ENCODE measurements at places on chromosomes 2 and 18.

DNA sequence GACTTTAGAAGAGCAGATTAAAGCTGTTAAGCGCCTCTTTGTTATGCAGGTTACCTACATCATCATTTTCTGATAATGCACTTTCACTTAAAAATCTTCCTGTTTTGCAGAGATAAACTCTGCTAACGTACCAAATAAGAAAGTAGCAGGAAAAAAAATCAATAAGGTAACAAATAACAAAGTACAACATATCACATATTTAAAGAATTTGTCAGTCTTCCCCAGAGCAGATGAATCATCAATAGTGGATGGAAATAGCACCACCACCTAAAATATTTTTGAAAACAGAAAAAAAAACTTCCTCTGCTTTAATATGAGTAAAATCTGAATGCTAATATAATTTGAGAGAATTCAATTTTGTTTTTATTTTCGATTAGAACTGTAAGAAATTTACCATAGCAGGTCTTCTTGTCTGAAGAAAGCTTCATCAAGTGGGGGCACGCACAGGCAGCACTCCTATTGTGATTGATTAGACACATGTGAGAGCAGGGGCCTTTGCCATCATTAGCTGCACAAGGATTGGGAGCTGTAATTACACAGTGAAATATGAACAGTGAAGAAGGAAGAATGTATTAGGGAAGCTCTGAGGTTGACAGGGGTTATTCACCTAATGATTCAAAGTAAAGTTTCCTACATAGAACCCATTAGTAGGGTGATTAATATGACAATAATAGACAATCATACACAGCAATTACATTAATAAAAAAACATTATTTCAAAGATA is 1279.4 kb downstream of the LRP1B start:
- DNase-seq = no peak

DNA sequence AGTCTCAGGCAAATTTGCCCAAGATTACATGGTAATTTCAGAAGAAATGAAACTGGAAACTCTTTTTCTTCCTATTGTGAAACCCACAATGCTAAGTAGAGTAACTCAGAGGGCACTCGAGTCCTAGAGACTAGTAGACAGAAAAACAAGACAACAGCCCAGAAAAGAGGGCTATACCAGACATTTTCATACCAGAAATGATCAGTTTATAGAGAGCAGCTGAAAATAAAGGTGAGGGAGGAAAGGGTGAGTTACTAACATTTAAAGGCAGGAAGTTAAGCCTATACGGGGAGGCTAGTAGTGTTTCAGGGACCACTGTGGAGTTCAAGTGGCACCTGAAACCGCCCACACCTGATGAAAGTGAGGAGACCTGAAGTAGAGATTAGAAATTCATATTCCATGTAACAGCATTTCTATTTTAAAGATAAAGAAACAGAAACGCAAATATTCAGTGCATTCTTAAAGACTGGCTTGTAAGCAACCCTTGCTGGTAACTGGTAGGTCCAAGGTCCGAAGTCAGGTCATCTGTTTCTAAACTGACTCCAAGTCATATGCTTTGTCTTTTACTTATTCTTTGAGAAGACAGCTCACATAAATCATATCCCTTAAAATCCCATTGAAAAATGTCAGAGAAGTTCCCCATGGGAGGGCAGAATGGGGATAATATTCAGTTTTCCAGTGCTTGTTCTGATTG is 145.1 kb upstream of the ITGB6 start:
- no peak for DNase-seq

DNA sequence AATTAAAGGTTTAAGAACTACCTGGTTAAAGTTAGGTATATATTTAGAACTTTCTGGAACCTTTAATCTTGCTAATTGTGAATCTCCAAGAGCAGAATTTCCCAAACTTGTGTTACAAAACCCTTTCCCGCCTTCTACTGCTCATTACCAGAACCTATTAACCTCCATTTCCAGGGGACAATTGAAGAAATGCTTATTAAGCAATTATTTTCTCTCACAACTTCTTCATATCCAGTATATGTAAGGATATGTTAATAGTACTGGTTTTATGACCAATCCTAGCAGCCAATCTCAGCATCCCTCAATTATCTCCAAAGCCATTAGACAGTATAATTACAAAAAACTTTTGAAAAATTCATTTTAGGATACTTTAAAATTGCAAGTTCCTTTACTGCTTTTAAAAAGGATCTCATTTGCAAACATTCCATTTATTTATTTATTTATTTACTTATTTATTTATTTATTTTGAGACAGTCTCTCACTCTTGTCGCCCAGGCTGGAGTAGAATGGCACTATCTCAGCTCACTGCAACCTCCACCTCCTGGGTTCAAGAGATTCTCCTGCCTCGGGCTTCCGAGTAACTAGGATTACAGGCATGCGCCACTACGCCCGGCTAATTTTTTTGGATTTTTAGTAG is 3.7 kb downstream of the GFPT1 start:
- DNase-seq = no peak

- DNase-seq = no peak
Measured at GRCh38 chr2:8457092-8457481, 224.8 kb upstream of the ID2 start.

DNA sequence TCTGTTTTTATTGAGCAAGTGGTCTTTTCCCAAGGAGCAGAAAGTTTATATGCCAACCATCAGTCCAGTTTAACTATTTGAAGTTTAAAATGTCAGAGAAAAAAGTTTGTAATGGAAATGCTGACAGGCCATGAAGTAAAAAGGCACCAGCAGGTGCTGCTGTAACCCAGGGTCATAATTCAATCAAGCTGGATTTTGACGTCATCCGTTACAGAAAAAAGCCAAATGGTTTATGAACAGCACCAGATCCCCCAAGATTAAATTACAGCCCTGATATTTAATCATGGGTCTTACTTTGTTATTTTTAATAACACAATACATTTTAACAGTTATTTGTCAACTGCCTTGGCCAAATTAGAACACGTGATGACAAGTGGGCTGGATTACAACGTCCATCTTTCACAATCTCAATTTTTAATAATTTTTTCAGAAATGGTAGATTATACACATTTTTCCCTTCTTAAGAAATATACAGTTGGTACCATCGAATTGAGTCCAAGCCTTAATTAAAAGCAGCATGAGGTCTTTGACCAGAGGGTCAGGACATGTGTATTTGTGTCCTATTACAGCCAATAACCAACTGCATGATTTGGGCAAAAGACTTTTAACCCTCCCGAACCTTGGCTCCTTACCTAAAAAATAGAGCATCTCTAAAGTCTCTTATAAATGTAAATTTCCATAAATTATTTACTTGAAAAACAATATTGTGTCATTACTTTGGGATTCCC is 10.0 kb downstream of the TCF4 start:
- no peak for DNase-seq

GRCh38 chr2:181404472-181404871 is 52.7 kb upstream of the ITGA4 start:
- DNase-seq = no peak

- DNase-seq = no peak
Measured at GRCh38 chr18:30889519-30890301, 152.8 kb downstream of the DSC3 start.

DNA sequence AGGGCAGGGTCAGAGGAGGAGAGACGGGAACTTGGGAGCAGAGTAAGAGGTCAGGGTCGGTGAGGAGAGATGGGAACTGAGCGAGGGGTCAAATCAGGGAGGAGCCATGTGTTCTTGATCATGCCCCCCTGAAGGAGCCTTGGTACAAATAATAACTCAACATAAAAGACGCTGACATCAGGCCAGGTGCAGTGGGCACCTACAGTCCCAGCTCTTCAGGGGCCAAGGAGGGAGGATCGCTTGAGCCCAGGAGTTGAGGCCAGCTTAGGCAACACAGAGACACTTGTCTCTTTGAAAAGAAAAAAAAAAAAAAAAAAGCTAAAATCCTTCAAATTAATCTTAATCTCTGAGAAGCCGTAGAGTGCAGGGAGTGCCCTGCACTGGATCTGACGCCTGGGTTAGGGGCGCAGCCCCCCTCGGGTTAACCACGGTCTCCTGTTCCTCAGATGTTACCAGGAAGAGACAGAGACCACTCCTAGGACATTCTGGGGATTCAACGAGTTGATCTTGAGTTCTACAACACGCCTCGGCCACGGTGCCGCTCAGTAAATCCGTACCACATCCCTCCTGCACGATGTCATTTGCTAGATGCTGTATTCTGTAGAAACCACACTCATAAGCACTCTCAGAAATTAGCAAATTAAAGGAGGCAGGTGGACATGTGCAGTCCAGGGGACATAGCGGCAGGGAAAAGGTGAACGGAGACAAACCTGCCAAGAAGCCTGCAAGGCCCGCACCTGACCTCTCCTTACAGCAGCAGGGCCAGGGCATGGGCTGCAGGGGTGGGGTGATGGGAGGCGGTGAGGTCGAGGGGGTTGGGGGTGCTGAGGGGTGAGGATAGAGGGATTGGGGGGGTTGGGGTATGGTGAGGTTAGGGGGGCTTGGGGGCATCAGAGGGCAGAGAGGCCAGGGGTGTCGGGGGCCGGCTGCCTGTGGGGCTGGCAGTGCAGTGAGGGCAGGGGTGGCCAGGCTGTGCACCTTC is 29.2 kb downstream of the SLC66A2 start:
- no peak for DNase-seq

GRCh38 chr2:210172219-210172575 is 988 bp upstream of the KANSL1L start:
- no peak for DNase-seq

DNA sequence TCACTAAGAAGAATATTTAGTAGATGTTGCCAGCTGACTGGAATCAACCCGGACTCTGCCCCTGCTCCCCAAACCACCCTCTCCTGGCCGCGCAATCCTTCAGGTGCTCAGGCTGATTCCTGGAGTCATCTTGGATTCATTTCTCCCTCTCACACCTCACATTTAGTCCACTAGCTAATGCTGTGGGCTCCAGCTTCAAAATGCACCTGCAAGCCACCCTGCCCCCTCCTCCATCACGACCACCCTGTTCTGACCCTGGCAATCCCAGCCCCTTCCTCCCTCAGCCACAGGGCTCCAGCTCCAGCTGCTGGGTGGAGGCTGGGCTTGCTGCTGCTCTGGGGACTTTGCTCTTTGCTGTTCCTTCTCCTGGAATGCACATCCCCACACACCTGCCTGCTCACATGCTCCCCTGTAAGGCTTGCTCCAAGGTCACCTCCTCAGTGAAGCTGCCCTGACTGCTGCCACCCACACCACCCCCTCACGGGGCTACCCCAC is 61.3 kb upstream of the SH3RF3 start:
- DNase-seq = no peak

DNA sequence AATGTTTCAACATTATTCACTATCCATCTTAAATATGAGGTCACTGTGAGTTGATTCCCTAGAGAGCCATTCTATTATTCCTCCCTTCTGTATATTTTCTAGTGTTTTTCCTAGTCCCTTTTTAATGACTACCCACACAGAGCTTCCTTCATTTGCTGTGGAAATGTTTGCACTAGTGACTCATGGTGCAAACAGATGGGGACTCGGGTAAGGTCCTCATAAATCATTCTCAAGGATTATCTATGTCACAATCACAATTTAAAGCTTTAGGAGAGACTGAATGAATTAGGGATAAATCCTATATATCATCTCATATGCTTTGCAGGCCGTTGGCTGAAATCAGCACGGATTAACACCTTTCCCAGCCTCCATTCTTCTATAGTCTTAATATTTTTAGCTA is 159.6 kb downstream of the DCC start:
- no peak for DNase-seq

GRCh38 chr18:46712406-46712805 is 44.4 kb downstream of the ST8SIA5 start:
- DNase-seq = no peak

DNA sequence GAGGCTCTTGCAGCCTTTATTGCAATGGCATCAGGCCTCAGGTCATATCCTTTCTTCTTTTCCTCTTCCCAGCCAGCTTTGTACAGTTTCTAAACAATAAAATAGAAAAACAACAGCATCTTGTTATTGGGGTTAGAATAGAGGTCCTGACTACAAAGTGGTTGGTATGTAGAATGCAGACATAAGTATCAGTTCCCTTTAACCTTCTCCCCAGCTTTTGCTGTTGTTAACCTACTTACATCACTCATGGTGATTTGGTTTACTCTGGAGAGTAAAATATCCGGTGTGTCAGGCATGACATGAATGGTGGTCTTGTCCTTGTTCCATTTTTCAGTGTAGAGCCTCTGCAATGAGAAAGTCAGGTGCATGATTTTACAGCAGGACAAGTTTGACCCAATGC is 69.8 kb downstream of the NEB start:
- no peak for DNase-seq

- DNase-seq = no peak
Measured at GRCh38 chr2:62197011-62197924, 1.4 kb downstream of the B3GNT2 start.

DNA sequence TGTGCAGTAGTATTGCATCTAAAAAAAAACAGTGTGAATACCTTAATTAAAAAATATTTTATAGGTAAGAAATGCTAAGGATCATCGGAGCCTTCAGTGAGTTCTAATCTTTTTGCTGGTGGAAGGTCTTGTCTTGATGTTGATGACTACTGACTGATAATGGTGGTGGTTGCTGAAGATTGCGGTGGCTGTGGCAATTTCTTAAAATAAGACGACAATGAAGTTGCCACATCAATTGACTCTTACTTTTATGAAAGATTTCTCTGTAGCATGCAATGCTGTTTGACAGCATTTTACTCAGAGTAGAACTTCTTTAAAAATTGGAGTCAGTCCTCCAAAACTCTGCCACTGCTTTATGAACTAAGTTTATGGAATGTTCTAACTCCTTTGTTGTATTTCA is 36.2 kb downstream of the GLS start:
- DNase-seq = no peak

- DNase-seq = no peak
Measured at GRCh38 chr2:3043726-3044125, 333.9 kb downstream of the EIPR1 start.

GRCh38 chr2:6955511-6956136 is 38.4 kb downstream of the RNF144A start:
- no peak for DNase-seq

DNA sequence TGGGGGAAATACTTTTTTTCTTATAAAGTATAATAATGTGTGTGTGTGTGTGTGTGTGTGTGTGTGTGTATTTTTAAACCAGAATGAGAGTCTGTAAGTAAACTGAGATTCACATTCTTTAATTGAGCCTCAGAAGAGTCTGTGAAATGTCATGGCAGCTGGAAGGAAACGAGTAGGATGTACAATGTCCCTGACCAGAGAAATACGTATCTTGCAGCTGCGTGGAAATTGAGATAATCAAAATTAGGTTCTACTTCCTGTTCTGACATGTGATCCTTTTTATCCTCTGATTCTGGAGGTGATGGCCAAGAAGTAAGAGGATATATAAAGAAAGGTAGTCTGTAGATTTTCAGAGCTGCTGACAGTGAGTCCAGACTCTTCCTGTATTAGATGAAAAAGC is 50.0 kb downstream of the SH3RF3 start:
- no peak for DNase-seq

GRCh38 chr2:20675701-20676352 is 8.9 kb downstream of the GDF7 start:
- DNase-seq = no peak

- no peak for DNase-seq
Measured at GRCh38 chr18:44733754-44734465, 53.2 kb downstream of the SETBP1 start.

GRCh38 chr2:125554956-125555355 is 1101.0 kb upstream of the GYPC start:
- no peak for DNase-seq

Measured in activated T-helper 1 cell treated with anti-CD3 and anti-CD28 coated beads, Interleukin-2, amount 50 U/mL, for 16 hours (primary cell).